Mucosa of descending colon (tissue), 3 donors: ENCODE measurements at places on chromosomes 11 and 22. TPM values are rescaled to one million over a fixed set of nuclear protein-coding genes. Genes with fewer than 3 reads are reported as not detected.

Gene WBP2NL
- total RNA-seq = 0.63 TPM

Gene CSF2RB
- total RNA-seq = 8.1 TPM

Gene HPX
- 2.3 TPM for total RNA-seq

Gene CARD18
- not detected for total RNA-seq
